ENCODE measurements at places on chromosomes 13 and 19. TPM values are rescaled to one million over a fixed set of nuclear protein-coding genes. Genes with fewer than 3 reads are reported as not detected.

GRCh38 chr13:32589471-32589870 lies 3.2 kb downstream of the PDS5B start:
- DNase-seq, result no peak
- peak overlapping the region; percentile 86 for H3K4me3 ChIP-seq
- no peaks in the 10 kb centered on the region for H3K36me3 ChIP-seq
- H3K27me3 ChIP-seq, result peaks cover 8% of the 10 kb centered on the region

- H3K4me3 ChIP-seq, result peak overlapping the region; percentile 59
- peak; percentile 59 for DNase-seq
- H3K27me3 ChIP-seq, result peaks cover 67% of the 10 kb centered on the region
- no peak overlapping the region for H3K27ac ChIP-seq
- no peaks in the 10 kb centered on the region for H3K36me3 ChIP-seq
These were observed 7.6 kb downstream of the KANK3 start for GRCh38 chr19:8335343-8336071.

DNA sequence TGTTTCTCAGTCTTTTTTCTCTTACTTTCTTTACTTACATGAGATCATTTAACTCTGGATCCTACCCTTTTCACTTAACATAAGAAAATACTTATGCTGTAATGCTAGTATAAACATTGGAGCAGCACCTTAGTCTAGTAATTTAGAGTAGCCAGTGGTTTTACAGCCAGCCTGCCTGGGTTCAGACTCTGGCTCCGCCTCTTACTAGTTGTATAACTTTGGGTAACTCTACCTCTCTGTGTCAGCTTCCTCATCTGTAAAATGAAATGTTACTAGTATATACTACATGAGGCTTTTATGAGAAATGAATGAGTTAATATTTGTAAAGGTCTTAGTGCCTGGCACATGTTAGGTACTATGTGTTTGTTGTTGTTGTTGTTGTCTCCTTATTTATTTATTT lies 5.6 kb downstream of the CDADC1 start:
- no peak overlapping the region for H3K27ac ChIP-seq
- 0 out of 2 replicates have a peak, but pooled peaks cover 3% of the 10 kb centered on the region for H3K36me3 ChIP-seq
- H3K4me1 ChIP-seq, result peaks cover 8% of the 10 kb centered on the region

GRCh38 chr19:51121257-51121656 lies 3.4 kb upstream of the SIGLEC9 start:
- DNase-seq, result no peak
- no peaks in the 10 kb centered on the region for H3K4me1 ChIP-seq

DNA sequence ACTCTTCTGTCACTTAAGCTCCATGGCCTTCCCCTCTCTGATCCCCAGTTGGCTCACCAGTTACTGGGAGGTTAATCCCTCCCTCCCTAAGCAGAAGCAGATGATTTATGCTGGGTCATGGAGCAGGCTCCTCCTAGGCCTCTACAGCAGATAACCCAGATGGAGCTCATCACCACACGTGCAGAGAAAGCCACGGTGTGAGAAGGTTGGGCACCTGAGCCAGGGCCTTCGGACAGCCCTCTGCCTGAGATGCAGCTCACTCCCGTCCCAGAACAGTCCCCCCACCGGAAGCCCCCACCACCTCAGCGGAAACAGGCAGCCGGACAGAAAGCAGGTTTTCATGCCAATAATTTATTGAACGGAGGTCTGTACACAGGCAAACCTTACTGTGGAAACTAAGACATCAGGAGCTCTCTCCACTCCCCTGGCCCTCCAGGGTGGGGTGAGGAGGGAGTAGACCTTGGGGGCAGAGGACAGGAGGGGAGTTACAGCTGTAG lies 9.8 kb downstream of the ZNF526 start:
- H3K4me1 ChIP-seq, result 0 out of 2 replicates have a peak, but pooled peaks cover 4% of the 10 kb centered on the region
- no peak for DNase-seq
- H3K36me3 ChIP-seq, result peaks cover 54% of the 10 kb centered on the region
- H3K27me3 ChIP-seq, result no peaks in the 10 kb centered on the region

GRCh38 chr13:98254513-98254912 lies 77.4 kb upstream of the RNF113B start:
- no peak for DNase-seq
- peaks cover 23% of the 10 kb centered on the region for H3K4me1 ChIP-seq

- DNase-seq, result no peak
- no peak overlapping the region for H3K4me3 ChIP-seq
- no peaks in the 10 kb centered on the region for H3K27me3 ChIP-seq
- no peak overlapping the region for H3K27ac ChIP-seq
These were observed 801.9 kb upstream of the SLITRK1 start for GRCh38 chr13:84684048-84684662.

GRCh38 chr19:48830088-48830487 lies 6.2 kb downstream of the HSD17B14 start:
- DNase-seq, result no peak
- no peak overlapping the region for H3K27ac ChIP-seq
- H3K4me3 ChIP-seq, result no peak overlapping the region
- H3K4me1 ChIP-seq, result peaks cover 9% of the 10 kb centered on the region
- no peaks in the 10 kb centered on the region for H3K27me3 ChIP-seq
- H3K36me3 ChIP-seq, result peaks cover 19% of the 10 kb centered on the region

GRCh38 chr13:107276936-107277335 lies 709.0 kb upstream of the ARGLU1 start:
- no peaks in the 10 kb centered on the region for H3K36me3 ChIP-seq
- no peak overlapping the region for H3K4me3 ChIP-seq
- H3K27ac ChIP-seq, result no peak overlapping the region

DNA sequence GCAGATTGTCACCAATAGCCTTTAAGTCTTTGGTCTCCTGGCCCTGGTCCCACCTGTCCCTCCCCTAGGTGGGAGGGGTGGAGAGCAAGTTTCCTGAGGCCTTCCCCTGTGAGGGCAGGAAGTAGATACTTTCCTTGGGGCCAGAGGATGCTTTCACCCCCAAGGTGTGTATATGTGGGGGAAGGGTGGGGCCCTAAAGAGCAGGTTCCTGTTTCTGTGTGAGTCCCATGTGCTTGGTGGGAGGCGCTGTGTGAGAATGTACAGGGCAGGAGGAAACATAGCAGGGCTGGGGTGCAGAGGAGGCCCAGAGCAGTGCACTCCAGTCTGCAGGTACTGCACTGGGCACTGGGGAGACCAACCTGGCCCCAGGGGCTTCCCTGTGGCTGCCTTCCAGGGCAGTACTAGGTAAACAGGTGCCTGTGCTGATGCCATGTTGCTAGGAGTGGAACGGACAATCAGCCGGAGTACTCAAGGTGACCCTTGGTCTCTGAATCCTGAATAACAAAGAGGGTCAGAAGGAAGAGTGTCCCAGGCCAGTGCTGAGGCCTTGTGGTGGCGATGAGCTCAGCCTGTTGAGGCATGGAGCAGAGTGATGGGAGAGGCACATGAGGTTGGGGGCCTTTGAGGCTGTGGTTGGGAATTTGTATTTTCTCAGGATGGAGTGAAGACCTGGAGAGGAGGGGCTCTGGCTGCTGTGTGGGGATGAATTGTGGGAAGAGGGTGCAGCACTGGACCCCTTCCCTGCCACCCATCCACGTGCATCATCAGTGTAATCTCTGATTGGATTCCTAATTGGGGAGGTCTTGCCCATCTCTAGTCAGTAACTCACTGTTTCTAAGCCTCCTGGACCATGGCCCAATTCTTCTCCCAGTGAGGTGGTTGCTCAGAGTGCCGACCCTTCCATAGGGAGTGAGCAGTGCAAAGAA lies 5.1 kb downstream of the EGLN2 start:
- no peaks in the 10 kb centered on the region for H3K27me3 ChIP-seq
- no peak for DNase-seq
- peaks cover 74% of the 10 kb centered on the region for H3K4me1 ChIP-seq
- peak overlapping the region; percentile 95 for H3K27ac ChIP-seq

- H3K4me1 ChIP-seq, result peaks cover 29% of the 10 kb centered on the region
- H3K27ac ChIP-seq, result no peak overlapping the region
- no peaks in the 10 kb centered on the region for H3K36me3 ChIP-seq
- no peak overlapping the region for H3K4me3 ChIP-seq
- no peak for DNase-seq
These were observed 39.2 kb downstream of the TNFRSF19 start for GRCh38 chr13:23609414-23609760.

- no peak overlapping the region for H3K4me3 ChIP-seq
- DNase-seq, result no peak
- H3K4me1 ChIP-seq, result no peaks in the 10 kb centered on the region
- peaks cover 5% of the 10 kb centered on the region for H3K36me3 ChIP-seq
- no peaks in the 10 kb centered on the region for H3K27me3 ChIP-seq
These were observed 36.3 kb downstream of the AP1M1 start for GRCh38 chr19:16233836-16234551.

DNA sequence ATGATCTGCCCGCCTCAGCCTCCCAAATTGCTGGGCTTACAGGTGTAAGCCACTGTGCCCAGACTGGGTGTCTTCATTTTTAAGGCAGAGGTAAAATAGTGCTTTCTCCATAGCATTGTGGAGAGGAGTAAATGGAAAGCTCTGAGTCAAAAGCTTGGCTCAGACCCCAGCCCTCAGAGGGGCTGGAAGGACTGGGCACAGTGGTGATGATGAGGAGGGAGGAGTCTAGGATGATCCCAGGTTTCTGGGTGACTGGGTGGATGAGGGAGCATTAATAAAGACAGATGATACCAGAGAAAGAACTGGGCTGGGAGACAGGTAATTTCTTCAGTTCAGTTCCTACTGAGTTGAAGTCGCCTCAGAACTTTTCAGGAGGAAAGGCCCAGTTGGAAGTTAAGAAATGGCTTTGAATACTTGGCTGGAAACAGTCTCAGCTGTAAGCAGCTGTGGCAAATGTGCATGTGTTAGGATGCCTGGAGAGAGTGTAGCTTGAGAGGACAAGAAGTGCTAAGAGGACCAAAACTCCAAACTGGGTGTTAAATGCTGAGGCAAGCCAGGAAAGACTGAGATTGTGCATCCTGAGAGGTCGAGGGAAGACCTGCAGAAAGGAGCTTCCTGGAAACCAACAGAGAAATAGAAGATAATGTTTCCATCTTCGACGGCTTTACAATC lies 37.1 kb upstream of the MEDAG start:
- DNase-seq, result no peak
- no peaks in the 10 kb centered on the region for H3K27me3 ChIP-seq
- H3K4me3 ChIP-seq, result no peak overlapping the region
- peaks cover 70% of the 10 kb centered on the region for H3K4me1 ChIP-seq
- H3K36me3 ChIP-seq, result no peaks in the 10 kb centered on the region

DNA sequence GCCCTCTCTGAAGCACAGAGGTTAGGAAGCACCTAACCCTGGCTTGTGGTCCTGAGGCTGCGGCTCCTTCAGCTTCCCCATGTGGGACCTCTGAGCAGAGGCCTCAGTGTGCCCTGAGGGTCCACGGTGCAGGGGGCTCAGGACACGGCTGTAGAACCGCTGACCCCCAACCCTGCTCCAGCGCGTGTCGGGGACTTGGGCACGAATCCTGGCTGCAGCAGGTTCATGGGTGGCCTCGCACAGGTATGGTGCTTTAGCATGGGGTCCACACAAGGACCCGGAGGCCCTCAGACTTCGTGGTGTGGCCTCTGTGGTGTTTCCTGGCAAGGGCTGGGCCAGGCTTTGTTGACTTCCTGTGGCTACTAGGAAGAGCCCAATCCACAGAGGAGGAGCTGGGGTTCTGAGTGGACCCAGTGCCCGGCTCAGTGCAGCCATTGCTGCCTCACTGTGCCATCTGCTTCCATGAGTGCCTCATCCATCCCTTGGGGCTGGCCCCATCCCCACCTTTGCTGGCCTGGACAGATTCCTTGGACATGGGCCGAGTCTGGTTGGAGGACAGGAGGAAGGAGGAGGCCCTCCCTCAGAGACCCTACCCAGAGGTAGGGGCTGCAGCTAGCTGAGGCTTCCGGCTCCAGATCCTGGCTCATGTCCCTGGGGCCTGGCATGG lies 24.5 kb downstream of the ZBTB7A start:
- no peak overlapping the region for H3K27ac ChIP-seq
- H3K27me3 ChIP-seq, result no peaks in the 10 kb centered on the region
- H3K4me3 ChIP-seq, result no peak overlapping the region
- no peak for DNase-seq
- H3K36me3 ChIP-seq, result peaks cover 5% of the 10 kb centered on the region

DNA sequence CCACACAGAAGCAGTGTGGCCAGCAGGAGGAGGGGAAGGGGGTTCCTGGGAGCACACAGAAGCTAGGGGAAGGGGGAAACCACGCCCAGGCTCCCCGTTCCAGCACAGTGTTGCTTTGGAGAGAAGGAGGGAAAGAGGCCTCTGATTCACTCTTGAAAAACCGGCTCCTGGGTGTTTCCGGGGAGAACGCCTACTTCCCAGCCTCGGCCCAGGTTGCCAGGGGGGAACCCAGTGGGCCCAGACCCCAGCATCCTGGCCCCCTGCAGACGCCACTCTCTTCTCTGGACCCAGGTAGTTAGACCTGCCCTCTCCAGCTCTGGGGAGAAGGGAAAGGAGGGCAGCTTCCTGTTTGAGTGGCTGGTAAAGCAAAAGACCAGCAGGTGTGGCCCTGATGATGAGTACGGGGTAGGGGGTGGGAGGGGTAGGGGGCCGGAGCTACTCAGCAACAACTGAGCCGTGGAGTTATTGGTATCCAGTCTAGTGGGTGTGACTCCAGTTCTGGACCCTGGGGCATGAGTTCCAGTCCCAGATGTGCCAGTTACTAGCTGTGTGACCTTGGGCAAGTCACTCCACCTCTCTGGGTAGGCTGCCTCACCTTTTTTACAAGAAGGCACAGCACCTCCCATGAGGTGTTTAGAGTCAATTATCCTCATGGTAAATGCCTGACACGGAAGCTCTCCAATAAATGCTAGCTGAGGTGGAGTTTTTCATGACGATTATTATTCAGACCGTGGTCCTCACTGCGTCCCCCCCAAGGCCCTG lies 836 bp downstream of the GIPC1 start:
- H3K36me3 ChIP-seq, result peaks cover 22% of the 10 kb centered on the region
- DNase-seq, result no peak
- peak overlapping the region; percentile 89 for H3K4me3 ChIP-seq
- H3K4me1 ChIP-seq, result peaks cover 21% of the 10 kb centered on the region
- H3K27me3 ChIP-seq, result peaks cover 4% of the 10 kb centered on the region

- peaks cover 27% of the 10 kb centered on the region for H3K27me3 ChIP-seq
- H3K4me3 ChIP-seq, result no peak overlapping the region
- H3K27ac ChIP-seq, result no peak overlapping the region
These were observed 13.9 kb downstream of the APLP1 start for GRCh38 chr19:35882114-35882832.

DNA sequence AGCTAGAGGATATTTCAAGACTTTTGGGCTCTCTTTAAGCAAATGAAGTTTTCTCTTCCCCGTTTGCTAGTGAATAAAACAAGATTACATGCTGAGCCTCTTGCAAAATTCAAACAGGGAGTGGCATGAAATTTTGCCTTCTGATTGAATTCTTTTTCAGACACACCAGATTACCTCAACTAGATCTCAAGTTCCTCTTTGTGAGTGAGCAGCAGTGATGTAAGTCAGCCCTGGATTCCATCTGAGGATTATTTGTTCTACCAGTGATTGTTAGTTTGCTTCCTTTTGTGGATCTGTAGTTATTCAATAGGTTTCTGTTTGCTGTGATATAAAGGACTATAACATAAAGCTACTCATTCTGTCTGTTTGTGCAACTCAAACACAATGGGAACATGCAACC lies 407.7 kb downstream of the LMO7 start:
- DNase-seq, result no peak
- no peaks in the 10 kb centered on the region for H3K27me3 ChIP-seq
- no peaks in the 10 kb centered on the region for H3K36me3 ChIP-seq
- no peak overlapping the region for H3K4me3 ChIP-seq
- H3K4me1 ChIP-seq, result peaks cover 4% of the 10 kb centered on the region
- H3K27ac ChIP-seq, result no peak overlapping the region

GRCh38 chr19:29884044-29884443 lies 58.0 kb upstream of the URI1 start:
- no peak for DNase-seq
- no peaks in the 10 kb centered on the region for H3K36me3 ChIP-seq
- no peak overlapping the region for H3K27ac ChIP-seq
- H3K4me1 ChIP-seq, result peaks cover 22% of the 10 kb centered on the region

ZNF543 gene
- total RNA-seq, result 8.4 TPM

TRPC4 gene
- 5.0 TPM for total RNA-seq

SIGLEC9 gene
- not detected for total RNA-seq

PCP2 gene
- total RNA-seq, result 0.85 TPM

SERP2 gene
- total RNA-seq, result 1.2 TPM
